CD4-positive, alpha-beta T cell treated with Interleukin-12 subunit alpha and Interleukin-12 subunit beta, for 1 hour (primary cell): ENCODE measurements at places on chromosomes 7 and 10.

DNA sequence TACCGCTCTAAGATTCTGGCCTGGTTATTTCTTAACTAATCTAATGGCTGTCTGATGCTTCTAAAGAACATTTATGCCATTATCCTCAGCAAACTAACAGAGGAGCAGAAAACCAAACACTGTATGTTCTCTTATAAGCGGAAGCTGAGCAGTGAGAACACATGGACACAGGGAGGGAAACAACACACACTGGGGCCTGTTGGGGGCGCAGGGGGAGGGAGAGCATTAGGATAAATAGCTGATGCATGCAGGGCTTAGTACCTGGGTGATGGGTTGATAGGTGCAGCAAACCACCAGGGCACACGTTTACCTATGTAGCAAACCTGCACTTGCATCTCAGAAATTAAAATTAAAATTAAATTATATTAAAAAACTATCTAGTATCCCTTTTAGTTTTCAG lies 853.5 kb downstream of the GATA3 start:
- DNase-seq, result no peak

- no peak for DNase-seq
Measured at GRCh38 chr10:73892310-73893030, 18.1 kb upstream of the CAMK2G start.

GRCh38 chr10:22554461-22555182 lies 159.8 kb downstream of the PIP4K2A start:
- no peak for DNase-seq

- no peak for DNase-seq
Measured at GRCh38 chr7:28836716-28837115, 121.4 kb downstream of the TRIL start.

DNA sequence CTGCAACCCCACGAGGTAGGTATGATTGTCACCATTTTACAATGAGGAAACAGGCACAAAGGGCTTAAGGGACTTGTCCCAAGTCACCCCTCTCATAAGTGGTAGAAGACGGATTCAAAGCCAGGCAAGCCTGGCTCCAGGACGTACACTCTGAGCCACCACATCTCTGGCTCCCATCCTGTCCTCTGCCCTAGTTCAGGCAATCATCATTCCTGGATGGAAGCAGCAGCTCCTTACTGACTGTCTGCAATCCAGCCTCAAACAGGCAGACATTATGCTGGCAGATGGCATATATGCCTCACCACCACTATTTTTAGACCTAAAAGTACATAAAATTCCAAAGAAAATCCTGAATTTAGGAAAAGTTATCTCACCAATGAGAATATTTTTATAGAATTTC lies 100.7 kb downstream of the USP6NL start:
- no peak for DNase-seq

- DNase-seq, result no peak
Measured at GRCh38 chr7:70317356-70317755, 719.1 kb downstream of the AUTS2 start.

DNA sequence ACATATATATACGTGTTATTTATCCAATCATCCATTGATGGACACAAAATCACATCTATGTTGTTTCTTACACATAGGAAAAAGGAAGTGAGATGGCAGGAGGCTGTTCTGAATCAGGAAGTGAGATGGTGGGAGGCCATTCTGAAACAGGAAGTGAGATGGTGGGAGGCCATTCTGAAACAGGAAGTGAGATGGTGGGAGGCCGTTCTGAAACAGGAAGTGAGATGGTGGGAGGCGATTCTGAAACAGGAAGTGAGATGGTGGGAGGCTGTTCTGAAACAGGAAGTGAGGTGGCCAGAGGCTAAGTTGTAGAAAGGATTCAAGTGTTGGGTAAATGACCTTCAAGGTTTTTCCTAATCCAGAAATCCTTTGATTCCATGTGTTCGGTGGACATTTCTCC lies 921.5 kb downstream of the TYW1 start:
- DNase-seq, result no peak

GRCh38 chr10:16941870-16942269 lies 124.6 kb upstream of the RSU1 start:
- DNase-seq, result no peak

GRCh38 chr10:33150889-33151288 lies 183.6 kb downstream of the NRP1 start:
- DNase-seq, result peak; percentile 72

GRCh38 chr7:80760292-80760691 lies 121.8 kb downstream of the CD36 start:
- no peak for DNase-seq

- DNase-seq, result no peak
Measured at GRCh38 chr10:89808842-89809241, 107.5 kb downstream of the KIF20B start.

DNA sequence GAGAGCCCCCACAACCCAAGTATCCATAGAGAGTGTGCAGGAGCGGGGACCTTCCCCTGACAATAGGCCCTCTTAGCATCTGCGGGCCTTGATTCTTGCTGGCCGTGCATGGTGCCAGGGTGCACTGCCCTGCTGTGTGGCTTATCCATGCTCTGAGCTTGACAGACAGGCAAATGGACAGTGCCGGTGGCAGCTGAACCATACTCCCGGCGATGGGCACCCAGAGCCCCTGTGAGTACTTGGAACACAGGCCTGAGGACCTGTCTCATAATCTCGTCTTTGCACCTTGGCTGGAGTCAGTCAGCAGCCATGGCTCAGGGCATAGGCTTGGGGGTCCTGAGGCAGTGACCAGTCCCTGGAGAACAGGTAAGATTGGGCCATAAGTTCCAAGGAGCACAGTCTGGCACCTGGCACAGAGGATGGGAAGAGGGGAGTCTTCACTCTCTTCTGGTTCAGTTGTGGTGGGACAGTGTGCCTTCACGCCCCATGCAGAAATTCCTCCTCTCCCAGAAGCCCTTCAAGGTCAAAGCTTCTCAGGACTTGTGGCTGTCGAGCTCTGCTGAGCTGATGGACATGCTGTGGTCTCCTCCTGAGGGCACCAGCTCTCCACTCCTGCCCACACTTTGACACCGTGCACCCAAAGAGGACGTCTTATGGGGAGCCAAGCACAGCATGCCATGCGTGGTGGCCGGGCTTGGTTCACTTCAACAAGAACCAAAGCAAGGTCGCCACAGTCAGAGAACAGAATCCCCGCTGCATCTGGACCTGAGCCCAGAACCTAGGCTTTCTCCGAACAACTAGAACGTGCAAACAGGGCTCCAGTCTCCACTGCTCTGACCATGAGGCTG lies 59.4 kb upstream of the CAMK2B start:
- no peak for DNase-seq

DNA sequence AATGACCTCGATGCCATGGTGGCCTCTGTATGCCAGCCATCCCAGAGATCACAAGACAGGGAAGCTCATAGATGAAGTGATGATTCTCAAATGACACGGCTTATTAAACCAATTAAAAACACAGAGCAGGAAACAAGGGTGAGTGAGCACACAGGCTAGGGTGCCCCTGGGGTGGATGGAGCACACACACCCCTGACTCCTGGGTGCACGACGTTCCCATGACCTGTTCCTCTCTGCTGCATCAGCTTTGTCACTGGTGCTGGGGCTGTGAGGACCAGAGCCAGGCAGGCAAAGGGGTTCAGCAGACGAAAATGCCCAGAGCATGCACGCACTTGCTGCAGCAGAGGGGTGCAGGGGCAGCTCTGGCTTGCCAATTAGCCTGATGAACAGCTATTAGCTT lies 86.5 kb upstream of the LRRC4 start:
- DNase-seq, result no peak

DNA sequence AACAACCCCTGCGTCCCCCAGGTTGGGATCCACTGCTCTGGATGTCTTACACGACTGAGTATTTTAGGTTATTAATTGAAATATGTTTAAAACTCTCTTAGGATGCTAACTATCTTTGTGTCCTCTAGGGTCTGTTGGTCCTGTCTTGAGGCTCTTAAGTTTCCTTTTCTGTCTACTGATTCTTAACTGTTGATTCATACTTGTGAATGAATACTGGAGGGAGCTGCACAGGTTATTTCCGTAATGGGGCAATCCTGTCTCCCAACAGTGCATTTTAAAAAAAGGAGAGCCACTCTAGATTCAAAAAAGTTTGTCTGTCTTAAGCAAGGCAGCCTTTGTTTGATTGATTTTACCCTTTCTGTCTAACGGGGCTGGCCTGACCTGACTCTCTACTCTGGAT lies 237.6 kb upstream of the POM121L12 start:
- DNase-seq, result no peak

DNA sequence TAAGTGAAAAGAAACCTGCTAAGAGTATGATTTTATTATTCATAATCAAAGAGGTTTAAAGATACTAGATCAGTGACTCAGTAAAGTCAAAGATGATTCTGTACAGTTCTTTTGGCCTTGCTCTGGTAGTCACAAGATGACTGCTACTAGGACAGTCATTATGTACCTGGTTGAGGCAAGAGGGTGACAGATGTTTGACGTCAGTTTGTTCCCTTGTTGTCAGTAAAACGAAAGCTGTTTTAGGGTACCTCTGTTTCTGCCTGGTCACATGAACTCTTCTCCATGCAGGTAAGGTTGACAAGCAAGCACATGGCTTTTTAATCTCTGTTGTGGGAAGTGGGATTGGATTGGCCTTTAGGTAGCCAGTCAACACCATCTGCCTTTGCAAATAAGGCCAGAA lies 308.0 kb downstream of the EXOC4 start:
- no peak for DNase-seq

DNA sequence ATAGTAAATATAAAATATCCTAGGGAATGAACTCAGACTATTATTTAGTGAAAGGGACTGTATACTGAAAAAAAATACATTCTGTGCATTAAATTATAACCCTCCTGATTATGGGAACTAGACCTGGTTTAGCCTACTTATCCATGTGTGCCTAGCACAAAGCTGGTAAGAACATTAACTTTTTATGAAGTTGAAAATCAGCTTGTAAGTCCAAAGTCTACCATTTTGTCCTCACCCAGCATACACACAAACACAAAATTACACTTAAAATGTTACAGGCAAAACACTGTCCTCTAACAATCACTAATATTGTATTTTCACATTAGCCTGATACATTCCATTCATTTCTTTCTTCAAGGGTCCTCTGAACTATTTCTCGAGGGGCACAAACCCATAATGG lies 19.9 kb upstream of the NEBL start:
- DNase-seq, result no peak

- peak; percentile 16 for DNase-seq
Measured at GRCh38 chr10:93701866-93702209, 554 bp downstream of the FRA10AC1 start.

- no peak for DNase-seq
Measured at GRCh38 chr7:153193144-153193595, 433.6 kb downstream of the ACTR3B start.

- DNase-seq, result no peak
Measured at GRCh38 chr10:23379686-23380085, 35.1 kb upstream of the C10orf67 start.

GRCh38 chr10:103732339-103733044 lies 122.9 kb downstream of the SH3PXD2A start:
- DNase-seq, result no peak

GRCh38 chr10:113202011-113202410 lies 252.0 kb downstream of the TCF7L2 start:
- no peak for DNase-seq

GRCh38 chr7:55258631-55259030 lies 106.5 kb upstream of the LANCL2 start:
- no peak for DNase-seq

GRCh38 chr7:2202361-2202761 lies 30.4 kb downstream of the MAD1L1 start:
- DNase-seq, result no peak

GRCh38 chr10:17512341-17513001 lies 58.1 kb upstream of the ST8SIA6 start:
- no peak for DNase-seq

DNA sequence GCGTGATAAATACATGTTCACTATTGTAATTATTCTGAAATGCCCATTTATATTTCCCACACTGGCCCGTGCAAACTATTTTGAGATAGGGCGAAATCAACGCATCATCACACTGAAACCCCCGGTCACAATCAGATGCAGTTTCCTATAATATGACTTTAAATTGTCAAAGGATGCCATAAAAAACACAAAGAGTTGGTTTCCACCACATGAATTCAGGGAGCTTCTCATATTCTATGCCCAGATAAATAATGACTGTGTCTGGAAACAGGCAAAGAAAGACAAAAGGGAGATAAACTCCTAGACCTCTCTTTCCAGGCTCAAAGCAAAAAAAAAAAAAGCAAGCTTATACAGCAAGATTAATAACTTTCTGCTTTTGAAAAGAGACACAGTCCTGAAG lies 375.8 kb upstream of the AKR1E2 start:
- DNase-seq, result no peak

DNA sequence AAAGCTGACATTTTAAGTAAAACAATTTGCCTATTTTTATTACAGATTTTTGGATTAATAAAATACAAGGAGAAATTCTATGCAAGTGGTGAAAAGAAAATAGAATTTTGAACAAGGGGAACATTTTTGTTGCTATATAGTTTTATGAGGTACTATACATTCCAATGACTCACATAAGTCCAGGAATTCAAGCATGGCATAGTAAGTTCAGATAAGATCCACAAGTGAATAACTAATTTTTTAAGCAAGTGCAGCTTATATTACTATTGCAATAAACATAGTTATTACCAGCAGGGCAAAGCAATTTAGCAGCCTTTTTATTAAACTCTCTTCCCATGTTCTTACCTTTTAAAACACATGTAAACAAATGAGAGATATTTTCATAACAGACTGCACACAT lies 1123.5 kb upstream of the LRRN3 start:
- no peak for DNase-seq
